Stromal cell of bone marrow (primary cell): ENCODE measurements at places on chromosomes 5 and 9.

DNA sequence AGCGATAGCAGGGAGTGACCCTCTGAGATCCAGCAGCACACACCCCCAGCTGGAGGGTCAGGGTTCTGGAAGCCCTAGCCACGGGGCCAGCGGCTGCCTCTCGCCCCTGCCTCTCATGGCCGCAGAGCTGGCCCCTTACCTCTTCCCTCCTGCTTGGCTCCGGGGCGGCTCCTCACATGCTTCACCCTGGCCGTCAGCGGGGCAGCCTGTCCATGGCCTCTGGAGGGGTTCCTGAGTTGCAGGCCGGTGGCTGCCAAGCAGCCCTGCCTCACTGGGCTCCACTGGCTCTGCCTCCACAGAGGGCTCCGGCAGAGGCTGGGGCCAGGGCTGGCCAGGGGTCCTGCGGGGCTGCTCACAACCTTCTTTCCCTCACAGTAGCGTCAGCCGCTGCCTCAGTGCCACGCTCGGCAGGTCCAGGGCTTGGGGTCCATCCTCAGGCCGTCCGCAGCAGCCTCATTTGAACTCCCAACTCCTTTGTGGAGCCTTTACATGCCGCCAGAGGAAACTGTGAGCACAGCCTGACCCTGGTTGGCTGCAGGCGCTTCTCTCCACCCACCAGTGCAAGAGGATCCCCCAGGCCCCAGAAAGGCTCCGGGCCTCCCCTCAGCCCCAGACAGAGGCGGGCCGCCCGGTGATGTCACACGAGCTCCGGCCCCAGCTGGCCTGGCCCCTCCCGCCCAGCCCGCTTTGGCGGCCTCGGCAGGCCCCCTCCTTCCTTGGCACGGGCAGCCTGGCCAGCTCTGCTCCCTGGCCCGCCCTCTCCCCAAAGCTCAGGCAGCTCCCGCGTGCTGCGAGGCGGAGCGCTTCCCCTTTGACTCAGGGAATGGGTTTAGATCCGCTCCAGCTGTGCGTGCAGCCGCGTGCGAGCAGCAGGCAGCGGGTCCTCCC is at the start of gene ANGPTL2:
Gene ANGPTL2, minus strand, starts transcription at position 460 of the 888 bp plus-strand sequence. CDS start 13,904 bp downstream, outside the sequence.
- peak; percentile 97 for DNase-seq

DNA sequence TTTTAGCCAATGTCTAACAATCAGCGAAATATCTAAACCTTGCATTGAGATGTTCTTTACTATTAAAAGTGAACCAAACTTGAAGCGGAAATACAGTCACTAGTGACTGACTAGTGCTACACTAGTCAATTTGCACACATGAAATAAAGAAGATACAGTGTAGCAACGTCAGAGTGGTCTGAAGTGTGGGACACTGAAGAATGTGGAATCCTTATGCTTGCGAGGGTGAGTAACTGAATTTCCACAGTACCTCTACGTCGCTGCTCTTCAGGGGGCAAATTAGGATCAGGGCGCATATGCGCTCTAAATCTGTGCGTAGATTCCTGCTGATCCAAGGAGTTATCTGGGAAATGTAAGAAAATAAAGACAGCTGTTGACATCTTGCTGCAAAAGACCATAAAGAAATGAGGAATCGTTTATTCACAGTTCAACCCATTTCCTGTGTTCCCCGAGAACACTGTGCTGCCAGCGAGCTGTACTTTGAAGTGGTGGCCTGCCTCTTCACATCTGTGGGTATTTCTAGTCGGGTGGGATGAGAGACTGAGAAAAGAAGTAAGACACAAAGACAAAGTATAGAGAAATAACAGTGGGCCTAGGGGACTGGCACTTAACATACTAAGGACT is 39.8 kb upstream of the FLT4 start:
- no peak for DNase-seq

GRCh38 chr5:133494232-133494922 is 118.0 kb downstream of the FSTL4 start:
- DNase-seq = no peak

DNA sequence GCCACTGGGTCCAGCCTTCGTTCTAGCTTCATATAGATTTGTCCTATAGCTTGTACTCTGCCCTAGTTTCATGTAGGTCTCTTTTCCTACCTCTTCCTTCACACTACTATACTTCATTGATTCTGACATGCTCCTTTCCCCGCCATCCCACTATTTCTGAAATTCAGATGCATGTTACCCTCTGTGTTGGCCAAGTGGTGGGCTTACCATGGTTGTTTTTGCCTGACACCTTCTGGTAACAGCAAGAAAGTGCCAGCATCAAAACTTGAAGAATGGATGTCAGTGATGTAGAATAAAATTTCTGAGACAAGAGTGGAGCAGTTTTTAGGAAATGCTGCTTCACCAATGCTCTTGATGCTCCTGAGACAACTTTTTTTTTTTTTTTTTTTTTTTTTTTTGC is 19.5 kb upstream of the SERINC5 start:
- no peak for DNase-seq

DNA sequence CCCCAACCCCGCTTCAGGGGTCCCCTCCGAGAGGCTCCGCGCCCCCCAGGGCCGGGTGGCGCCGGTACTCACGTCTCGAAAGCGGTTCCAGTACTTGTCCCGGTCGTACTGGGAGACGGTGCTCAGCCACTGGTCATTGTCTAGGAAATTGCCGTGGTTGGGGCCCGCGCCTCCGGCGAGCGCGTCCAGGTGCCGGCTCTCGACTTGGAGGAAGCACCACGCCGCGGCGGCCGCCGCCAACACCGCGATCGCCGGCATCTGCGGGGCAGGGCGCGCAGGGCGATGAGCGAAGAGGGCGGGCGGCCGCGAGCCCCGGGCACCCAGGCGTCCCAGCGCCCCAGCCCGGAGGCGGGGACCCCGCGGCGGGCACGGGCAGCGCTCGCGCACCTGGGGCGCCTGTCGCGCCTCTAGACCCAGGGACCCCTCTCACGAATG is 808 bp downstream of the SPOCK1 start:
- DNase-seq = no peak

DNA sequence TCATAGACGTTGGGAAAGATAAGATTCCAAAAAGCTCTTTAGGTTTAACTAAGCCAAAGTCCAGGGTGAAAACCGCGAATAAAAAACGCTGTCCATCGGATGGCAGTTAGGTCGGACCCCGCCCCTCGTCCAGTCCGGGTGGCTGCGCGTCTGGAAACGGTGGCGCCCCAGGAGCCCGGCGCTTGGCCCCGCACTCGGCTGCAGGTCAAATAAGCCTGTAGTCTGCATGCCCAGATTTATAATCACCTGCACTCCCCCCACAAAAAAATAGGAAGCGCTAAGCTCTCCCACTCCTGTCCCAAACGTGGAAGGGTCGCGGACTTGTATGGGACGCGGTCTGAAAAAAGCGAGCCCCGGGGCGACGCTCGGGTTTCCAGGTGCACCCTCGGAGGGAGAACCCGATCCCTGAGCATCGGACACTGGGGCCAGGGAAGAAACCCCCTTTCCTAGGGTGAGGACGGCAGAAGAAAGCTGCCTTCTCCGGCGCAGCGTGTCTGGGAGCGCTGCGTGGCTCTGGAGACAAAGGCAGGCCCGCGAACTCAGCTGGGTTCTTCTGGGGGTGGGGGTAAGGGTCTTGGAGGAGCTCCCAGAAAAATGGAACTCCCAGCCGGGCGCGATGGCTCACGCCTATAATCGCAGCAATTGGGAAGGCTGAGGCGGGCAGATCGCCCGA is 923 bp upstream of the ZBTB5 start:
- peak; percentile 80 for DNase-seq

DNA sequence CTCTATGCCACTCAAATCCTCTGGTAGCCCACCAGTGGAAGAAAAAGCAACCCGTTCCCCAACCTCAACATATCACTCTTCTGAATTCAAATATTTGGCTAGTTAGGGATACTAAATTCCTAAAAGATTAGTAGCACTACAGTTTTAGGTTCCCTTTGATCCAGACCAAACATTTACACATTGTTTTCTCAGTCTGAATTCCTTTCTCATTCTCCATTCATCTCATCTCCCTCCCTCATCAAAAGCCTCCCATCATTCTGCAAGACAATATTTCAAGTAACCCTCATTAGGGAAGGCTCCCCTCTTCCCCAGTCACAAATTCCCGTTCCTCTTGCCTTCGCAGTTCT is 26.3 kb downstream of the ADAM19 start:
- DNase-seq = no peak

DNA sequence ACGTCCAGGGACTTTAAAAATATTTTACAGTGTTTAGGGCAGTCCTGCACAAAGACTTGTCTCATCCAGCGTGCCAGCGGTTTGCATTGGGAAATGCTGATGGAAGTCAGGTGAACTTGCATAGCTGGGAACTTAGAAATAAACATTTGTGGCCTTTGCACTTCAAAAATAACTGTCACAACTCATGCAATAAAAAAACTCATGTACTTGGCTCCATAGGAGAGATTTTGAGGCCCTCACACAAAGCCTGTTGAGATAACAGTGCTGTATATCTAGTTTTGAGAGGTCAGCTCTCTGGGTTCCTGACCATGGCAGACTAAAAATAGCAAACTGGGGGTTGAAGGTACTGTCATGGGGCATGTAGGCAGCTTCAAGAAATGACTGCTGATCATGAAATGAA is 5.5 kb downstream of the COMMD10 start:
- DNase-seq = no peak

DNA sequence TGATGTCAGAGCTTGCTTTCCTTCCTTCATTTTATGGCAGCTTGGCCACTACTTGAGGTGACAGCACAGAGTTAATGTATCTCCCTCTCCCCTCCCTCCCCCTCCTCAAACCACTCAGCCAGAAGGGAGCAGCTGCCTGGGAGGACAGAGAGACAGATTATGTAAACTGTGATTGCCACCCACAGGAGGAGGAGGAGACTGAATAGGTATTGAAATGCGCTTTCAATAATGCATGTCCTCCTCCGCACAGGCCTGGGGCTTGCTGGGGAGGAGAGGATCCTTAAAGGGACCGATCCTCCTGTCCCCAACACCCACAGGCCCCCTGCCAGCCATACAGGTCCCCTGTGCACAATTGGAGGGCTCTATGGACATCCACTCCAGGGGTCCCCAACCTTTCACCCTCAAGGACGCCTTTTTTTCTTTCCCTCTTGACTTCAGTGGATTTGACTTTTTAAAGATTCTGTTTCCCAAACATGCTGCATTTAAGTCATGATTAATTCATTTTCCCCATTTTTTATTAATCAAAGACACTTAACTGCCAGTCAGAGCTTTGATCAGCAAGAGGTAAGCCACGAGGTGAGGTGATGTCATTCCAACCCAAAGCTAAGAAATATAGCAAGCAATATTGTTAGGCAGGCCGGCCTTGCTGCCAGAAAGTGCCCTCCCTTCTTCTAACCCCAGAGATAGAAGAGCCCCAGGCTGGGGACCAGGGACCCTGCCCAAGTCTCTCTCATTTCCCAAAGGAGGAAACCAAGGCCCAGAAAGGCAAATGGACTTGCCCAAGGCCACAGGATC is 47.5 kb upstream of the CPLX2 start:
- DNase-seq = no peak

GRCh38 chr5:3222924-3223323 is 372.7 kb upstream of the IRX1 start:
- DNase-seq = no peak
